ENCODE measurements at places on chromosomes 2 and 18. TPM values are rescaled to one million over a fixed set of nuclear protein-coding genes. Genes with fewer than 3 reads are reported as not detected.

- DNase-seq: no peak
Observed at GRCh38 chr2:121583555-121583954, 52.9 kb downstream of the RNU4ATAC start.

GRCh38 chr18:48488388-48488850, 50.4 kb upstream of the CTIF start:
- peak; percentile 87 for DNase-seq

DNA sequence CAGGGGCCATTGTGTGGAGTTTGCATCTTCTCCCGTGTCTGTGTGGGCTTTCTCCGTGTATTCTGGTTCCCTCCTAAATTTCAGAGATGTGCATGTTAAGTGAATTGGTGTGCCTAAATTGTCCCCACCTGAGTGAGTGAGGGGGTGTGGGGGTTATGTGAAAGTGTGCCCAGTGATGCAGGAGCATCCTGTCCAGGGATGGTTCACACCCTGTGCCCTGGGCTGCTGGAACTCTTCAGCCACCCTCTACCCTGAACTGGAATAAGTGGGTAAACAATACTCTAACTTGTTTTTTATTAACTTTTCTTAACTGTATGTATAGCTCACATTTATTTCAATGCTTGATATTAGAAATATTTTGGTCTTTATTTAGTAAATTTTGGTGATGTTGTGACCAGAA, 56.0 kb downstream of the UBE2E3 start:
- DNase-seq: no peak

DNA sequence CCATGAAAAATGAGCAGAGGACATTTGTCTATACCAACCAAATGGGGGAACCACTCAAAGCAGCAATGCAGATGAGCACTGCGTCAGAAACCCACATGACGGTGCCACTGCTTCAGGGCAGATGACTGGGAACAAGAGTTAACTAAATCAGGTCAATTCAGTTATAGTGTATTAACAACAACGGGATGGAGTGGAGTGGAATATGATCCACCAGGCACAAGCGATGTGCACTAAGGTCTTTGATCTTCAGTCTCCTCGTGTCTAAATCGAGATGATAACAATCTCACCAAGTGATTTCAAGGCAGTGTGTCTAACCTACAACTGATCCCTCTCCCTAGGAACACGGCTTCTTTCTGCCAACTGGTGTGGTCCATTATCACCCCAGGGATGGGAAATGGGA, 269.0 kb downstream of the RAD51AP2 start:
- DNase-seq: no peak

GRCh38 chr2:95551055-95551568, 40.7 kb upstream of the TRIM43 start:
- no peak for DNase-seq

- no peak for DNase-seq
Observed at GRCh38 chr2:112062894-112063293, 7.8 kb downstream of the TMEM87B start.

DNA sequence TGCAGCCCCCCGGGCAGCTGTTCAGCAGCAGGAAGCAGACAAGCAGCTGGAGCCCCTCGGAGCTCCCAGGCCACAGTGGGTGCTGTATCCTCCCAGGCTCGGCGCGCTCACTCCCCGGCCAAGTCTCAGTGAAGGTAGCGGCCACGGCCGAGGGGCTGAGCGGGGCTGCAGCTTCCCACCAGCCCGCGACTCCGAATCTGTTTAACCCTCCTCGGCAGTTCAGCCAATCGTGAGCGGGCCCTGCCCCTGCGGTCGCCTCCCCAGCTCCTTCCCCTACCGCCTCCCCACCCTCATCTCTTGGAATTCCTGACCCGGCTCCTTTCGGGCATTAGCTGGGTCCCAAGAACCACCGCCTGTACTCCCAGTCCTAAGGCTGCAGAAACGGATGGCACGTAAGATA, at the start of gene RESP18:
Gene RESP18, minus strand, starts transcription at position 203 of the 400 bp plus-strand sequence.
- DNase-seq: no peak

DNA sequence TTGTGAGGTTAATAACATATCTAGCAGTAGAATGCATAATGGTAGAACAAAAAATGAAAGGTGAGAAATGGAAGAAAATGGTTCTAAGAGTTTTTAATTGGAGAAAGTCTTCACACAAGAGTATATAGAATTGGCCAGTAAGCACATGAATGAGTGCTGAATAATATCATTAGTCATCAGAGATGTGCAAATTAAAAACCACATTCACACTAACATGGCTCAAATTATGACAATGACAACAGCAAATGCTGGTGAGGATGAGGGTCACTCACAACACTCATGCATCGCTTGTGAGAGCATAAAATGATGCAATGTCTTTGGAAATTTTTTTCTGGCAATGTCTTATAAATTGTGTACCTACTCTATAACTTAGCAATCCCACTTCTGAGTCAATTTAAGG, 1355.4 kb upstream of the ACVR2A start:
- DNase-seq: no peak

GRCh38 chr2:206814498-206814897, 49.1 kb downstream of the FASTKD2 start:
- no peak for DNase-seq

Gene CENPA
- total RNA-seq: 0.33 TPM

Gene EMX1
- 0.20 TPM for total RNA-seq
